ENCODE measurements at places on chromosomes 1 and 21.

GRCh38 chr1:152926091-152926490 lies 17.7 kb downstream of the IVL start:
- DNase-seq: no peak

DNA sequence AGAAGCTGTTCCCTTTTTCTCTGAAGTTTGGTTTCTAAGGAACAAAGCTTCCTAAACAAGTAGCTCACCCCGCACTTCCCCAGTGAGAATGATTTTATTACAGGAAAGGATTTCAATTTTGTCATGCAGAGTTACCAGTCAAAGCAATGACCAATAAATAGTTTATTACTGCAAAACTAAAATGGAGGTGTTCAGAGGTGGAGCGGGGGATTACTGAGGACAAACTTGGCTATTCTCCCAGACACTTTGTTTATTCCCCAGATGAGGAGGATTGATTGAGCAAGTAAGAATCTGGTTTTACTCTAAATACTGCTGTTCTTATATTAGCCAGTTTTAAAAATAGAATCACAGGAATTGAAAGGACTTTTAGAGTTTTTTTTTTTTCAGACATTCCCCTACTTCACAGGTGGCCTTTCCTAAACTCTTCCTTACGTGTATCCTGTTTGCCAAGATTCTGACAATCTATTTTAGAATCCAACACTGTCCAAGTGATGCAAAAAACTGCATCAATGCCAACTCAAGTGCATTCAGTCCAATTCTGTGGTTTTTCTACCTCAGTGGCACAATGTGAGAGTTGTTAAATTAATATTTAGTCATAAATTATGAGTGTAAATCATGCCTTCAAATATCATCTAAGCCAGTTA lies 136.1 kb downstream of the TNFSF18 start:
- DNase-seq: no peak

DNA sequence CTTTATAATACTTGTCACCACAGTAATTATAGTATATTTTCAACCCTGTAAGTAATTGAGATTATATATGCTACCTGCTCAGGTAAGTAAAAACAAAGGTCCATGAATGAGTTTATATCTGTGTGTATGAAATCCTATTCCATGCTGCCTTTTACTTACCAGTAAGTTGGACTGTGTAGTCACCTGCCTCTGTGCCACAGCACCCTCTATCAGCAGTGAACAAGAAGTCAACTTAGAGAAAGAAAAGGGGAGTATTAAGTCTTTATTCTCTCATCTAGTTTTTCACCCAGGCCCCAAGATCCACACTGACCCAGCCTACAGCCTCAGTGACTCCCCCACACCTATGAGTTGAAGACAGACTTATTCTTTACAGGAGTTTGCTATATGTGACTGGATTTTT lies 36.9 kb upstream of the IFI16 start:
- no peak for DNase-seq

GRCh38 chr1:36789535-36789934 lies 244.8 kb downstream of the GRIK3 start:
- DNase-seq: no peak

DNA sequence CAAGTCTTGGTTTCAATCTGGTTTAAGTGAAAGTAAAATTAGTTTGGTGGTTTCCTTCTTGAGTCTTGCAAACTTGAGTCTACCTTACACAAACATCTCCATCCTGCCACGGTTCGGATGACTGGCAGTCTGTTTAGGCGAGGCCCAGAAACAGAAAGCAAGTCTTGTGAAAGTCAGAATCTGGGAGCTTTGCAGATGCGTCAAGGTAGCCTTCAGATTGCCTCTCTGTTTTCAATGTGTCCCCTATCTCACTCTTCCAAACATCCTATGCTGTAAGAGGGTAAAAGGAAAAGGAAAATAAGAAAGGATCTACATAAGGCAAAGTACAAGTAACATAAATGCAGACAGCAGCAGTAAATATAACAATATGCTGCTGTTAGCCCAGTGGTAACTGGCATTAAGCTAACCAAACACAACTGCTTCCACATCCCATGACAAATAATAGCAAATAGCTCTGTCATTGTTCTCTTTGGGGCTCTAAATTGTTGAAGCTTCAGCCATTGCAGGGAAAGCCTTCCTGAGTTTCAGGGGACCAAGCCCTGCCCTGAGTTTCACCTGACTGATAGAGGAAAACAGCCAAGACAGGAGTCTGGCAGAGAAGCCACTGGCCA lies 26.2 kb upstream of the C1orf105 start:
- DNase-seq: peak; percentile 37

GRCh38 chr1:181514298-181515290 lies 31.3 kb downstream of the CACNA1E start:
- no peak for DNase-seq

- no peak for DNase-seq
Observed at GRCh38 chr1:231931846-231932454, 305.4 kb downstream of the DISC1 start.

GRCh38 chr1:110544753-110545152 lies 25.8 kb upstream of the KCNA10 start:
- DNase-seq: no peak

DNA sequence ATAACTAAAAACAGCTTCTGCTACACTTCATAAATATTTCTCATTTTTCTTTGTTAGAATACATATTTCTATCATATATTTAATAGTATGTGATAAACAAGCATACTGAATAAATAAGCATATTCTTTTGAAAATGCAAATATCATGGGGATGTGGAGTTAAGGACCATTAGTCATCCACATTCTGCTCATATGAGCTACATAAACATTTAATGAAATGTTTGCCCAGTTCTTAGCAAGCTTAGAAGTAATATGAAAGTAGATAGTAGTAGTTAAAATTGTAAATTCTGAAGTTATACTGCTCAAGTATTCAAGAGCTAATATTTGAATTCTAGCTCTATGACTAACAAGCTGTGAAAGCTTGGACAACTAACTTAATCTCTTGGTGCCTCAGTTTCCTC lies 10.1 kb upstream of the GORAB start:
- DNase-seq: no peak

- DNase-seq: no peak
Observed at GRCh38 chr1:27192039-27192529, 37.2 kb upstream of the SLC9A1 start.

DNA sequence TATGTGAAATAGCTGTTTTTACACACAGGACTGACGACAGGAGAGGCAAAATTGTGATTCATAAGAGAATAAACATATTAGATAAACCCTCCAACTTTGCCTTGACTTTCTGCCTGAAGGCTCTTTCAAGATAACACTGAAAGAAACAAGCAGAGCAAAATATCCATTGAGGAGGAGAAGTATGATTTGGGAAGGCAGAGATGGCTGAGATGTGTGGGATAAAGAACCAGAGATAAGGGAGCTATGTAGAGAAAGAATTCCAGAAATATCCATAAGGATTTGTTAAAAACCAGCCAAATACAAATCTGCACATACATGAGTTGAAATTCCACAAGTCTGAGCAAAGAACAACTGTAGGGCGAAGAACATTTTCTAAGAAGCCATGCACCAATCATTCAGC lies 1064.7 kb downstream of the PLA2G4A start:
- no peak for DNase-seq

DNA sequence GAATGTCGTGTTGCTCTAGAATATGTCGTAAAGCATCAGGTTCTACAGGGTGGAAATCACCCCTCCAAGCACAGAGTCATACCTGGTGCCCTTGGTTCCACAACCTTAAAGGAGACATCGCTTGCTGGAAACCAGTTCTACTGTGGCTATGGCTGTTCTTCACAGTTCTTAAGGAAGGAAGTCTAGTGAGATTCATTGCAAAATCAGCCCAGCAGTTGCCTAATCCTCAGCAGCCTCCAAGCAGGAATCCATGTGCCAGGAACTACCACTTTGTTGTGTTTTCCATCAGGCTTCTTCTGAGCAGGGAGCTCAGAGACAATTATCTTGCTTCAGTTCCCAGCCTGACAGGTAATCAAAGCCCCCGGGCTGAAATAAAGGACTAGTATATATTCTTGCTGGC lies 45.0 kb upstream of the SLC35F3 start:
- no peak for DNase-seq

GRCh38 chr1:65346190-65346589 lies 36.8 kb downstream of the DNAJC6 start:
- no peak for DNase-seq

GRCh38 chr21:33268393-33268736 lies 2.2 kb downstream of the IL10RB start:
- no peak for DNase-seq

DNA sequence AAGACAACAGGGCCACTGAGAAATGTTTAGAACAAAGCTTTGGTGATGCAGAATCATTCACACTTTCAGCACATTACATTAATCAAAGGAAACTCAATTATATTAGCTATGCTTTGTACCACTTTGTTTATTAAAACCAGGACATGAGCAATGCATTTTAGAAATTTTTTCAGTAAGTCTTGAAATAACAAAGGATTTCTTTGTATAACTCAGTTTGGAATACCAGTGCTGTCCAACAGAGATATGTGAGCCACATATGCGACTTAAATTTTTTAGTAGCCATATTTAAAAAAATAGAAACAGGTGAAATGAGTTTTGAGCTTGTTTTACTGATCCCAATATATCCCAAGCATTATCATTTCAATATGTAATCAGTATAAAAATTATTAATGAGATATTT lies 18.8 kb upstream of the F3 start:
- no peak for DNase-seq

GRCh38 chr1:14599800-14600199 lies 1.3 kb downstream of the KAZN start:
- no peak for DNase-seq

DNA sequence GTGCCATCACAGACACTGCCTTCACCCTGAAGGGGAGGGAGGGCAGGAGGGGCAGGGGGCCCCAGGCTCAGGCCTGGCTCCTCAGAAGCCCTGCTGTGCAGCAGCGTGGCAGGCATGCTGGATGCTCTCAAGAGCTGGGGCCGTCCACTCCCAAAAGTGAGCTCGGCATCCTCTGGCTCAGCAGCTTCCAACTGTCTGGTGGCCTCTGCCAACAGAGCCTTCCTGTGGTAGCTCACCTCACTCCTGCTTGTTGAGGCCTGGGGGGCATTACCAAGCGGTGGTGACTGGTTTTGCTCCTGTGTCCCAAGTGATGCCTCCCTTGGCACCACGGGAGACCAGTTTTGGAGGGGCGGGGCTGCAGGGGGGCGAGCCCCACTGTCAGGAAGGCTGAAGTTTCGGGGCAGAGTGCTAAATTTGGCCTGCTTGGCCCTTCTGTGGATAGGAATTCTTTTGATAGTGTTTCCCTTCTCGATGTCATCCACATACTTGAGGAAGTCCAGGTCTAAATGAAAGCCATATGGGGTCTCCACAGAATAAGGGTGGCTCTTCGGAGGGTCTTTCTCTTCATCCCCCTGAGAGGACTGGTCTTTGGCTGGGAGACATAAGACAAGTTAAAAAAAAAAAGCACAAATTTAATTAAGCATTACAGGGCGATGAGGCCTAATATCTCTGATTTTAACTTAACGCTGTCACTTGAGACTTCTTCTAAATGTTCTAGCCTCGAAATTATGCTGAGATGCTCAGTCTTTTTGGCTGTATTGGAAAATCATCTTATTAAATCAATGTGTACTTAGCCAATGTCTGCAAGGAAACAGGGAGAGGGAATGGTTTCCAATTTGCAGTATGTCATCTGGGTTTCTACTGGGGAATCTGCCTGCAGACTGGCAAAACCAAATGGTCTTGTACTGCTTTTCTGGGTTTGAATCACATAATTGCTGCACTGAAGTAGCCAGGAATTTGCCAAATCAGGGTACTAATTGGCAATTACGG lies 44.4 kb downstream of the KANK4 start:
- no peak for DNase-seq

DNA sequence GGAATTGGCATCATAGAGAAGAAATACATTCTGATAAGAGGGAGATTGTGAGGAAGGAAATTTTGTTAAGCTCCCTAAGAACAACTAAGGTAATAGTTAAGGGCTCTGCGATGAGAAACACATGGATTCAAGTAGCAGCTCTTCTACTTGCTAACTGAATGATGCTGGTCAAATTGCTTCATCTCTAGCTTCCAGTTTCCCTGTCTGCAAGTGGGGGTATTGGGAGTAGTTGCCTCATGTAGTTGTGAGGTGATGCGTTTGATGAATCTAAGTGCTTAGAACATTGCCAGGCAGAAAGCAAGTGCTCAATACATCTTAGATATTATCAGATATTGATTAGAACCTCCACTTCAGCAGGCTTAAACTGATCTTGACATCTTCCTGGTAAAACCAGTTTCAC lies 84.8 kb downstream of the CD58 start:
- DNase-seq: no peak

GRCh38 chr21:28884976-28885852 lies 107.5 kb downstream of the LTN1 start:
- peak; percentile 81 for DNase-seq

All from stimulated activated CD8-positive, alpha-beta memory T cell treated with anti-CD3 and anti-CD28 coated beads, Interleukin-2, amount 100 ng/mL, for 1 hour (primary cell).